Activated T-cell treated with anti-CD3 and anti-CD28 coated beads for 1 hour (primary cell): ENCODE measurements at places on chromosomes 4 and X.

GRCh38 chr4:70243091-70243490 is 694 bp downstream of the CSN3 start:
- no peak for DNase-seq

DNA sequence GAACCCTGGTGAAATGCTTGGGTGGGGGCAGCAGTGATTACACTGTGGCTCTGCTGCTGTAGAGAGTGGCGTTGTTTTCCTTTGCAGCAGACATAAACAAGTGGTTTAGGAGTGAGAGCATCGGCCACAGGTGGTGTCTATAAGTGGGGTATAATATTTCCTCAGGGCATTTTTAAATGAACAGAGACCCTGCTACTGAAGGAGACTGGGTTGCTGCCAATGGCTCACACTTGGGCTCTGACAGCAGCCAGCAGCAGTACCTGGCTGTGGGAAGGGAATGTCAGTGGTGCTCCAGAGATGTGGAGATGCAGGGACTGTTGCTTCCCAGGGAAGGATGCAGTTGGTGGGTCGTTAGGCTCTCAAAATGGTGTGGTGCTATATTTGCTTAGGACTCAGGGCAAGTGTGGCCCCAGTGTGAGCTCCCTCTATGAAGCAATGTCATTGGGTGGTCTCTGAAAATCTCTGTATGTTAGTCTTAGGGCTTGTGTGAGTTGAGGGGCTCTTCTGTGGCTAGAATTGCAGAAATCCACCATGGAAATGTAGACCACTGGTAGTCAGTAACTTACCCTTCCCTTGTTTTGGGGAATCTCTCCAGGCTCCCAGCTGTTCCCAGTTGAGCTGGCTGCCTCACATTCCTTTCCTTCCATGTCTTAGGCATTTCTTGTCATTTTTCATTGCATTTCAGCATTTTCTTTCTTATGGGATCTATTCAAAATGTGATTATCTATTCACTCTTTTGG is 1023.0 kb upstream of the GRID2 start:
- no peak for DNase-seq

- no peak for DNase-seq
Observed at GRCh38 chr4:127479031-127479622, 153.6 kb upstream of the INTU start.

GRCh38 chr4:37873386-37873785 is 17.5 kb upstream of the TBC1D1 start:
- DNase-seq = no peak
